ENCODE measurements at places on chromosomes 6 and 20.

- no peak for DNase-seq
Observed at GRCh38 chr6:84675651-84676050, 88.7 kb downstream of the TBX18 start.

- DNase-seq: no peak
Observed at GRCh38 chr20:6295127-6295866, 172.5 kb upstream of the FERMT1 start.

DNA sequence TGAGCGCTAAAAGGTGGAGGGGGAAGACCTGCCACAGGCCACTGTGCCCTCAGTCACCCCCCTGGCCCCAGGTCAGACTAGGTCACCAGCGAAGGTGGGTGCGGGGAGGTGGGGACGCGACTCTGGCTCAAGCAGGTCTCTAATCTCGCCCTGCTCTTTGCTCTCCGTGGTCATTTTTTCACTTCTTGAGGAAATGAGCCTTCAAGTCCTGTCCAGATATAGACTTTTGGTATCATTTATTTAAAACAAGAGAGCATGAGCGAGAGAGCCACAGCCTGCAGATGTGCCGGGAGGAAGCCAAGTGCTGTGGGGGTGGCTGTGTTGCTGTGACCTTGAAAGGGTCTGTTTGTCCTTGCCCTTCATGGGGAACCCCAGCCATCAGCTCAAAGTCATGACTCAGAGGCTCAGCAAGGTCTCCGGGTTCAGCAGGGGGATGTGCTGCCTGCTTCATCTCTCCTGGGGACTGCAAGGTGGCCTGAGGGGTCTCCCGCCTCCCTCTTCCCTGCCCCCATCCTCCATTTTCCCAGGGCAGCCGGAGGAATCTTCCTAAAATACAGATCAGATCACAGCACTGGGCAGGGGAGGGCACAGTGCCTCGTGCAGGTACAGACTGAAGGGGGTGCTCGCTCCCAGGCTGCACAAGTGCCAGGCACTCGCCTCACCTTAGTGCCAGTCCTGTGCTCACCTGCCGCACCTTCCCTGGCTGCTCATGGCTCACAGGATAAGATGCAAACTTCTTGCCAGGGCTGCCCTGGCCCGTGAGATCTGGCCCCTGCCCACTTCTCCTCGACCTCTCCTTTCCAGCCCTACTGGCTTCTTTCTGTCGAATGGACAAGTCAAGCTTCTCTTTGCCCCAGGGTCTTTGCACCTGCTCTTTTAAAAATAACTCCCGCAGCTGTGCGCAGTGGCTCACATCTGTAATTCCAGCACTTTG, 26.5 kb downstream of the SULF2 start:
- no peak for DNase-seq

- no peak for DNase-seq
Observed at GRCh38 chr20:40325006-40325568, 363.9 kb downstream of the MAFB start.

- no peak for DNase-seq
Observed at GRCh38 chr6:14758421-14759081, 487.3 kb upstream of the JARID2 start.

DNA sequence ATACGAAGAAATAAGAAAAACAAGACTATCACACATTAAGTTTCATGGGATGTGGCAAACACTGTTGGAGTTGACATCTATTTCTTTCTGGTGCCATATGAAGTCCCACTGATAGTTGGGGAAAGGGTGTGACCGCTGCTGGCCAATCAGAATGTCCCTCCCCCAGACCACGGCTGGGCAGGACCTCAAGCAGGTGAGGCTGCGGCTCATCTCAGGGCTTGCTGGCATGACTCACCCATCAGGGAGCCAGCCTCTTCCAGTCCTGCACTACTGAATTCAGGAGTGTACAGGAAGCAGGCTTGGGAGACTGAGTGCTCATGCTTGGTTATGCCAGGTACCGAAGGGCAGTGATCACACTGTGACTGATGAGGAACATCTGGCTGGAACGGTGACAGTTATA, 18.9 kb downstream of the PREP start:
- DNase-seq: no peak

GRCh38 chr6:136716917-136717715, 75.2 kb downstream of the MAP3K5 start:
- DNase-seq: no peak

- DNase-seq: no peak
Observed at GRCh38 chr20:62637521-62638054, 4.7 kb upstream of the SLCO4A1 start.

- DNase-seq: no peak
Observed at GRCh38 chr6:150322466-150322871, 46.3 kb upstream of the IYD start.

GRCh38 chr6:107156617-107157016, 41.3 kb upstream of the BEND3 start:
- DNase-seq: no peak

GRCh38 chr6:147699637-147700036, 191.1 kb downstream of the SAMD5 start:
- no peak for DNase-seq

GRCh38 chr20:31595654-31596411, 9.3 kb upstream of the ID1 start:
- DNase-seq: no peak

DNA sequence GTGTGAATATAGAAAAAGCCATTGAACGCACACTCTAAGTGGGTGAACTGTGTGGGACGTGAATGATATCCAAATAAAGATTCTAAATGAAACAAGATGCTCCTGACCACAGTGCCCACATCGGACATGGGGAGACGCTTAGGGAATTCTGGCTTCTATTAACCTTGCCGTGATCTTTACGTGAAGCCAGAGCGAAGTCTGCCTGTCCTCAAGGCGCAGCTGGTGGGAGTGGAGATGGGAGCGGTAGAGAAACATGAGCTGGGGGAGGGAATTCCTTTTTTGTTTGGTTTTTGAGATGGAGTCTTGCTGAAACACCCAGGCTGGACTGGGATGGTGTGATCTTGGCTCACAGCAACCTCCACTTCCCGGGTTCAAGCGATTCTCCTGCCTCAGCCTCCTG, 46.0 kb downstream of the VSTM2L start:
- no peak for DNase-seq

DNA sequence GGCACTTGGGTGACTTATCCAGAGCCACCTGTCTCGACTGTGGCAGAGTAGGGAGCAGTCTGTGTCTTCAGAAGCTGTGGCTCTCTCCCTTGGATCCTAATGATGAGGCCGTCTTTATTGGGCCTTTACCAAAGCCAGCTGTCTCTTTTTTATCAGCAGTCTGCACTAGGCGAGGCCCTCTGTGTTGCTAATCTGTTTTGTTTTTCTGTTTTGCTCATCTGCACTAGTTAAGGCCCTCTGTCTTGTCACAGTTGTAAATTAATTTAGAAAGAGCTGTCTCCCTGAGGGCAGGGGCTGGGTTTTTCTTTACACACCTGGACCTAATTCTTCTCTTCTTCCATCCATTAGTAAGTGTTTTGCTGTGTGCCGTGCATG, 45.0 kb downstream of the CDS2 start:
- DNase-seq: no peak

DNA sequence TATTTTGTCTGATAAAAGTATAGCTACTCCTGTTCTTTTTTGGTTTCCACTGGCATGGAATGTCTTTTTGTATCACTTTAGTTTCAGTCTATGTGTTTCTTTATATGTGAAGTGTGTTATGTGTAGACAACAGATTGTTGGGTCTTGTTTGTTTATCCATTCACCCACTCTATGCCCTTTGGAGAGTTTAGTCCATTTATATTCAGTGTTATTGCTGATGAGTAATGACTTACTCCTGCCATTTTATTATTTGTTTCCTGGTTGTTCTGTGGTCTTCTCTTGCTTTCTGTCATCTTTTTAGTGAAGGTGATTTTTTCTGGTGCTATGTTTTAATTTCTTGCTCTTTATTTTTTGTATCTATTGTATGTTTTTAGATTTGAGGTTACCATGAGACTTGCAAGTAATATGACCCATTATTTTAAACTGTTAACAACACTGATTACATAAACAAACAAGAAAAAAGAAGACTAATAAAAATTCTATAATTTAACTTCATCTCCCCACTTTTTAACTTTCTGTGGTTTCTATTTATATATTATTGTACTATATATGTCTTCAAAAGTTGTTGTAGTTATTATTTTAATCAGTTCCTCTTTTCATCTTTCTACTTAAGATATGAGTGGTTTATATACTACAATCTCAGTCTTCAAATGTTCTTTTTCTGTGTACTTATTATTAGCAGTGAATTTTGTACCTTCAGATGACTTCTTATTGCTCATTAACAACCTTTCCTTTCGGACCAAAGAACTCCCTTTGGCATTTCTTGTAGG, 323.4 kb downstream of the BTBD9 start:
- no peak for DNase-seq

DNA sequence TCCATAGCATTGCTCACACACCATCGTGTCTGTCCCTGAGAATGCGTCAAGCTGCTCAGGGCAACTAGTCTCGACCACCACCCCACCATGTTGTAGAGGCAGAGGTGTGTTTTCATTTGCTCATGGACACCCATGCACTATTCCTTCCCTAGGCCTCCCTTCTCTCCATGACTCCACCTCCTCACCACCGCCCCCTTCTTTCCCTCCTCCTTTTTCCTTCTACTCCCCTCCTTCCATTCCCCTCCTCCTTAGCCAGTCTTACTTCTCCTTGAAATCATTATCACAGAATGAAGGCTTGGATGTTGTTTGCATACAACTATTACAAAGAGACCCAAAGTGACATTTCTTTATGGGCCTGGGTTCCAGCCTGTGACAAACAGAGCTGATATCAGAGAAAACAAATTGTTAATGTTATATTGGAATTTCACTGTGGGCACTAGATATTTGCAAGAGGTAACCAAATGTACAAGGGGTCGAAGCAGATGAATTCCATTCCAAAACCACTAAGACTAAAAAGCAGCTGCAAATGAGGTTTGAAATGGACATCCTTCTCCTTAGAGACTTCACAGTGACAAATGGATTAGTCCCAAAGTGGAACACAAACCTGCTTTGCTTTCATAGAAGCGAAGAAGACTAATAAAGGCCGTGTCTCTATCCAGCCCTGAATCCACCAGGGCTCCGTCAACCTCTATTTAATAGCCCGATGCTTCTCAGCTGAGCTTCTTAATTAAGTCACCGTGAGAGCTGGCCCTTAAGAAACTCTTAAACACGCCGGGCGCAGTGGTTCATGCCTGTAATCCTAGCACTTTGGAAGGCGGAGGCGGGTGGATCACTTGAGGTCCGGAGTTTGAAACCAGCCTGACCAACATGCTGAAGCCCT, 275.8 kb upstream of the SULF2 start:
- no peak for DNase-seq

DNA sequence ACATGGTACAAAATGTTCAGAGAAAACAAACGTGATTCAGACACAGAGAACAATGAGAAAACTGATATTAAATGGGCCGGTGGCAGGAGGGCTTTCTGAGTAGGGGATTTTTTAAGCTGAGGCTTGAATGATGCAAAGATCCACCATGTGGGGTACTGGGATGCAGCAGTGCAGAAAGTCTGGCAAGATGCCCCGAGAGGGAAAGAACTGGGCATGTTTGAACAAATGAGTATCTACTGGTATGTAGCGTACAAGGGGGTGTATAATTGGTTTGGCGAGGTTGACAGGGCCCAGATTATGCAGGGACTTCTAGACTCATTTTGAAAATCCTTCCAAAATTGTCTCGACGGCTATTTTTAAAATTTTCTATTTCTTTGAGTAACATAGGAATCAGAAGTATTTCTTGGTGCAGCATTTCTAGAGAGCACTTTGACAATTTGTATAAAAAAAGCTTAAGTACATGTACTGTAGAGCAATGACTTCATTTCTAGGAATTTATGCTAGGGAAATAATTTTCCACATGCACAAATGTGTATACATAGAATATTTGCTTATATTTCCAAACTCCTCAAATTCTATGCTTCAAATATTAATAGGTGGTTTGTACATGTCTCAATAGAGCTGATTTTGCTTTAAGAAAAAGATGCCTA, 119.6 kb upstream of the DOK5 start:
- DNase-seq: no peak

- no peak for DNase-seq
Observed at GRCh38 chr6:41599015-41599851, 39.0 kb upstream of the MDFI start.

DNA sequence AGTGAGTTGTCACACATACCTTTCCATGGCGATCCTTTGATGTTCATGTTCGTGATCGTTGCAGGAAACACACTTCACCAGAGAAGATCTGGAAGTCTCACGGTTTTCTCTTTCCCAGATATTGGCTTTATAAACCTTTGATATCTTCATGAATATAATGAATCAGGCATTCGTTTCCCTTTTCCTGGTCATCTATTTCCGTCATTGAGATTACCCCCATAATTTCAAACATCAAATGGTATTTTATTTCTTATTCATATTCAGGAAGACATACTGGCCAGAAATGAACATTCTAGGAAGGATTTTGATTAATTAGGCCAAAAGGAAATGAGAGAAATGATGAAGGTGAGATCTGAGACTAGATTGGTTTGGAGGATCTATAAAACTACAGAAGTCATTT, at the start of gene PRL:
Gene PRL, minus strand, starts transcription at position 101 of the 400 bp plus-strand sequence. Its CDS starts 54 bp downstream, at position 47.
- DNase-seq: no peak

DNA sequence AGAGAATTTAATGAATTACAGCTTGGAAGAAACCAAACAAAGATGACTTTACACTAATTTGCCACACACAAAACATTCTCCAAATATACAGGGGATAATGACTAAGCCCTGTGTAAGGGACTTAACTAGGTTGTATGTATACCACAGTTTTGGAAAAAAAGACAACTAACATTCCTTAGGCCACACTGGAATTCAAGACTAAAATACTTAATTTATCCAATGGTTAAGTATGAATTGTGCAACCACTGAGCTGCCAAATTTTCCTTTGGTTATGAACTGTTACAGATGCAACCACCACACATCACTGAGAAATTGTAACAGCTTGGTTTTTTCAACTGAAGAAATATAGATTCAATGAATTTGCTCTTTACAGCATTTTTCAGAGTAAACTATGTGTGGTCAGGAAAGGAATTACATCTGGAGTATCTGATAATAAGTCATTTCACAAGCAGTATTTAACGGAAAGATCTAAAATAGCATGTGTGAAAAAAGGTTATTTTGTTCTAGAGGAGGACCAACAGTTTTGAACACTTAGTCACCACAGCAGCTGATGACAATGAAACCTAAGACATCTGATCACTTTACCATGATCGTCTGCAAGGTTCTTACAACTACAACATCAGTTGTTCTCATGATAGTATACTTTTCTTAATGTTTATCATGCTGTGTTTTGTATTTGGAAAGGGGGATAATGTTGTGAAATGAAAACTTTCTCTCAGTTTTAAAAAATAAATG, 318.8 kb downstream of the BCKDHB start:
- no peak for DNase-seq

DNA sequence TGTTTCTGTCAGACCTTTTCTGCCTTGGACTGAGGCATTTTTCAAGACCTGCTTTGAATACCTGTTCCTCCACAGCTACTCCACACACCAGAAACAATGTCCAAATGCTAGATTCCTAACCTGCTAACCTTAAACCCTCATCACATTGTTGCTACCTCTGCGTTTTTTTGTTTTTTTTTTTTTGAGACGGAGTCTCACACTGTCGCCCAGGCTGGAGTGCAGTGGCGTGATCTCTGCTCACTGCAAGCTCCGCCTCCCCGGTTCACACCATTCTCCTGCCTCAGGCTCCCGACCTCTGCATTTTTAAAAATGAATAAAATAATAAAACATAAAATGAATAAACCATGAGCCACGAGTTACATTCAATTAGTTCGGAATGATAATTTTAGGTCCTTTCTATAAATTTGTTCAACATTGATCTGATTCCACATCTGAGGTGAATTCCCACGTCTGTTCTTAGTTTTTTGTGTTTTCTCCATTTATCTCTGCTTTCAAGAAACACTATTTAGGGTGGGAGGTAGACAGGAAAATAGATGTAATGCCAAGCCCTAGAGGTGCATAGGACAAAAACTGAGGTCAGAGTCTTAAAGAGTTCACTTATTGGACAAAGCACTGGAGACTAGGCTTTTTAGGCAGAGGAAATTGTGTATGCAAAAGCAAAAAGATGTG, 1.3 kb downstream of the C6orf89 start:
- DNase-seq: no peak

Data from CD4-positive, alpha-beta T cell treated with Interleukin-15 for 1 hour (primary cell).